ENCODE measurements at places on chromosomes 2 and 18. TPM values are rescaled to one million over a fixed set of nuclear protein-coding genes. Genes with fewer than 3 reads are reported as not detected.

The HOXD1 gene
- total RNA-seq = not detected

The SCN9A gene
- 1.0 TPM for total RNA-seq

The GLI2 gene
- 15.1 TPM for total RNA-seq

The RNF152 gene
- total RNA-seq = 10.0 TPM

The GPR55 gene
- not detected for total RNA-seq

The C1QL2 gene
- not detected for total RNA-seq
